Activated CD4-positive, alpha-beta T cell treated with anti-CD3 and anti-CD28 coated beads, Interleukin-2, Interleukin-4, amounts not matched to agents 100 ng/mL and 50 ng/mL, durations not matched to agents 16 hours and 8 hours (primary cell): ENCODE measurements at places on chromosomes 11 and 22.
A peak's percentile ranks its signal among the peaks of the same experiment; 100 is the strongest.

GRCh38 chr11:121483805-121484480, 31.2 kb upstream of the SORL1-AS1 start:
- no peak for DNase-seq

GRCh38 chr22:28143961-28144745, 225.1 kb upstream of the PITPNB start:
- DNase-seq = no peak

- DNase-seq = no peak
Observed at GRCh38 chr11:122170815-122171475, 54.9 kb upstream of the BLID start.

DNA sequence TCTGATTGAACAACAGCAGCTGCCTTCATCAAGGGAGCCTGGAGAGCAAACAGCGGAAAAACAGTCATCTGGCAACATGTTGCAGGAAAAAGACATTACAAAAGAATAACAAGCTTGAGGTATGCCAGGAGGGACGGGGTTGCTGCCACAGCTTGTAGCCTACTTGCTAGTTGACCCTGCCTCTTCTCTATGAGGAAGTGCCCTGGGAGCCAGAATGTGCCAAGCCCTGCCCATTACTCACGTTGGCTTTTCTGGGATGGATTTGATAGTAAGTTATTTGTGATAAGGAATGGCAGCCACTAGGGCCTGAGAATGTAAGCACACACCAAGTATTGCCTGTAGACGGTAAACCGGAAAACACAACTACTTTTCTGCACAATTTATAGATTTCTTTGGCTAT, 113.5 kb upstream of the KIRREL3 start:
- DNase-seq = no peak

DNA sequence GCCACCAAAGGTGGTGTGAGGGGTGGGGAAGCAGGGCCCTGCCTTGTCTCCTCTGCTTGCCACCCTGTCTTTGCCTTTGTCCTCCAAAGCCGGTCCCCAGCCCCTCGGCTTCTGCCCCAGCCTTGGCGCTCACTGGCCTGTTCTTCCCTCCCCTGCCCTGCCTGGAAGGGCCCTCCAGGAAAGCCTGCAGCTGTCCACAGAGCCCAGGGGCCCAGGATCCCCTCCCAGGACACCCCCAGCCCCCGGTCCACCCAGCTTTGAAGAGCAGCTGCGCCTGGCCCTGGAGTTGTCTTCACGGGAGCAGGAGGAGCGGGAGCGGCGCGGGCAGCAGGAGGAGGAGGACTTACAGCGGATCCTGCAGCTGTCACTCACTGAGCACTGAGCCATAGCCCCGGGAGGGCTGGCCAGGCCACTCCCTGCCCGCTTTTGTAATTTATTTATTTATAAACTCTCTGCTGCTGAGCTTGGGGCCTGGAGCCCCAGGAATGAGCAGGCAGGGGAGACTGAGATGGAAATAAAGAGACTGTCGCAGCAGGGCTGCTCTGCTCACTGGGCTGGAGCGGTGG, 1.3 kb upstream of the SSH3 start:
- no peak for DNase-seq

GRCh38 chr11:126637795-126638175, 282.3 kb downstream of the ST3GAL4 start:
- DNase-seq = no peak

- DNase-seq = no peak
Observed at GRCh38 chr11:33881651-33882503, 10.0 kb downstream of the LMO2 start.

GRCh38 chr22:33117821-33118220, 59.6 kb upstream of the SYN3 start:
- DNase-seq = no peak

DNA sequence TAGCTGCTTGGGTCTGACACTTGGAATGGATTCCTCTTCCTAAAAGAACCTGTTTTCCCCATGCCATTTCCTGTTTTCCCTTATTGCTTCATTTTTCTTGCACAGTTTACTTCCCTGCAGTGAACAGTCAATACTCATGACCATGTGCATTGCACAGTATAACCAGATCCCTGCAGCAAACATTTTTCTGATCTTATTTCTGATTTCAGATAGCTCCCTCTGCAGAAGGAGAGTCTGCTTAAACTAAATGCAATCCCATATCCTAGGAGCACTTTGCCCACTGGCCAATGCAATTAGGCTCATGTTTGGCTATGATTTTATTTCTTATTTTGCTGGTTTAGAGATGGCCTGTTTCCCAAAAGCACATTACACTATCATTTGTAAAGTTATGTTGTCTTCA, 96.7 kb upstream of the CD44 start:
- no peak for DNase-seq

- no peak for DNase-seq
Observed at GRCh38 chr11:30360741-30361140, 37.8 kb downstream of the ARL14EP start.

- no peak for DNase-seq
Observed at GRCh38 chr11:71358122-71358728, 90.0 kb downstream of the DHCR7 start.

- DNase-seq = no peak
Observed at GRCh38 chr11:123977731-123978347, at the start of gene OR10S1. TSS of gene OR10S1 (minus strand) at chr11:123977781. CDS start at chr11:123977664, 117 bp downstream.

- peak; percentile 68 for DNase-seq
Observed at GRCh38 chr22:30922151-30922611, 46.4 kb downstream of the MORC2 start.

- no peak for DNase-seq
Observed at GRCh38 chr11:132913886-132914285, 618.4 kb downstream of the OPCML start.

- DNase-seq = no peak
Observed at GRCh38 chr11:71263386-71263785, 11.0 kb upstream of the SHANK2 start.

- no peak for DNase-seq
Observed at GRCh38 chr22:35230417-35230816, 26.9 kb upstream of the HMGXB4 start.

DNA sequence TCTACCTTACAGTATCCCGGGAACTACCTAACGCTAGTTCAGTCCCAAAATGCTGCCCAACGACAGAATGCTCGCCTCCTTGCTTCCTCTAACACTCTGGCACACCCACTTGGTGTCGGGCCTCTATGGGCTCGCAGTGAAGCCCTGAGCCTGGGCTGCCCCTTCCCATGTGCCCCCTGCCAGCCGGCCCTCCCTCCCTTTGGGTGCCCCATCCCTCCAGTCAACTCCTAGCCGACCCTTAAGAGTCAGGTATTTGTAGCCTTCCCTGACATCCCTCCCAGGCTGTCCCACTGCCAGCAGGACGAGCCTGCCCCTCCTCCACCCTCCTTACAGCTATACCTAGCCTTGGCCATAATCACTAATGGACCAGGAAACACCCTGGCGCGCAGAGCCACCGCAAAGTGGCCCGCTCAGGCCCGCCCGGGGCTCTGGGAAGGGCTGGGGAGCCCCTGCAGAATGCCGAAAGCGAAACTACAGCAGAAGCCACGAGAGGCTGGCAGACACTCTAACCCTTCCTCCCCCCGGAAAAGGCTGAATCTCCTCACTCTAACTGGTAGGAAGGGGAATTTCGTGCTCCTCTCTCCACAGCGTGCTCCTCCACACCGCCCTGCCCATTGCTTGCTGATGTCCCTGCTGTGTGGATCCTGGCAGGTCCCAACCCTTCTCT, 8.2 kb downstream of the CBX7 start:
- peak; percentile 64 for DNase-seq

GRCh38 chr11:17906436-17906835, 106.4 kb downstream of the SERGEF start:
- no peak for DNase-seq

- DNase-seq = peak; percentile 77
Observed at GRCh38 chr11:57493507-57494503, 21.7 kb downstream of the SLC43A1 start.

DNA sequence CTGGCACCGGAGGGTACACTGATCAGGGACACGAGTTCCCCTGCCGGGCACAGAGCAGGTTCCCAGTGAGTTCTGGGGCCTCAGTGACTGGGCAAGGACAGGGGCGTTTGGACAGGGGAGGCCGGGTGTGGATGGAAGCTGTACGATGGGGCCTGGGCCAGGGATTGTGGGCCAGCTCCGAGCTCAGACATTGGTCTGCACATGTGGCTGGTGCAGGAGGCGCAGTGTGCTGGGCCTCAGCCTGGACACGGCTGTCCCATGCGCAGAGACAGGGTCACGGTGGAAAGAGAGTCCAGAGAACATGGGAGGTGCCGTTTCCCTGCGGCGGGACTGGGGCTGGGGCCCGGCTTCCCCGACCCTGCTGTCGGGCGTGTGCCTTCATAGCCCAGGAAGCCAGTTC, 60.7 kb downstream of the CDKN1C start:
- DNase-seq = no peak

DNA sequence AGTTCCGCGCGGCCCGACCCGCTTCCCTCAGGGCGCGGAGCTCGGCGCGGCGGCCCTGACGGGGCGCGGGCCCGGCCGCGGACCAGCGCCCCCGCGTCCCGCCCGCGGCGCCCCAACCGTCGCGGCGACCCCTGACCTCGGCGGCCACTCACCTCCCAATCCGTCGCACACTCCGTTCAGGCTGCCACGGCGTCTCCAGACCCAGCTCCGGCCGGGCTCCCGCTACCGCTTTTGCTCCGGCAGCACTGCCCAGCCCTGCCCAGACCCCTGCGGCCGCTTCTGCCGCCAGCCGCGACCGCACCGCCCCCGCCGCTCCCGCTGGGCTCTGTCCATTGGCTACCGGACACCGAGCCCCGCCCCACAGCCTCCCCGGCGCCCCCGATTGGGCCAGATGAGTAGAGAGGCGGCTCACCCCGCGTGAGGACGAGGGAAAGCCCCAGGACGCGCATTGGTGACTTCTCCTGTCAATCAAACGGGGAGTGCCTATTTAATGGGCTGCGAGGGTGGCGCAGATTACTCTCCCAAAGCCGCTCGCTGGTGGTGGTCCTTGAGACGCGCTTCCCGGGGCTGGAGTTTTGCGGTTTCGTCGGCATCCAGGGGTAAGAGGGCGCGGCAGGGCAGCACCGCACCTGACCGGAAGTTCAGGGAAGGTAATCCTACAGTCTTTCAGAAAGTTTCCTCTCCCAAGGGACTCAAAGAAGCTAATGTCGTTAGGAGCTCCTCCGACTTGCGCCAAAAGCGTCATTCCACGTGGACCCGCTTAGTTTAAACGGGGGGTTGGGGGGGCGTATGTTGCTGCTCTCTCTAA, at the start of gene PACSIN2:
PACSIN2 (minus strand) TSS at position 281 of the 808 bp plus-strand sequence. CDS start 103,069 bp downstream, outside the sequence.
- DNase-seq = peak; percentile 99

DNA sequence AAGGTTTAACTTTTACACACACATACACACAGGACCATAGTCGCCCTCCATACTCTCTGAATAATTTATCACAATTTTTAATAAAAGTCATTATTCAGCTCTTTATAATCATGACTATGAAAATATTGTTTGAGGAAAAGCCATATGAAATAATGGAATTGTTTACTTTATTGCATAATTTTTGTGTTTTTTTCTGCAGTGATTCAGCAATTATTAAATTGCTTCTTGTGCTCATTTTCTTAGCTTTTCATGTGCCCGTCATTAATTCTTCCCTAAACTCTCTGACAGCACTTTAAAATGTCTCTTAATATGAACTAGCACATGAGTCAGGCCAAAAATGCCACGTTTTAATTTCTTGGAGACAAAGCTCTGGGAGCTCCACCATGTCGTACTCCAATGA, 77.5 kb upstream of the ALX4 start:
- no peak for DNase-seq

- DNase-seq = no peak
Observed at GRCh38 chr11:34260072-34260575, 97.7 kb downstream of the ABTB2 start.

DNA sequence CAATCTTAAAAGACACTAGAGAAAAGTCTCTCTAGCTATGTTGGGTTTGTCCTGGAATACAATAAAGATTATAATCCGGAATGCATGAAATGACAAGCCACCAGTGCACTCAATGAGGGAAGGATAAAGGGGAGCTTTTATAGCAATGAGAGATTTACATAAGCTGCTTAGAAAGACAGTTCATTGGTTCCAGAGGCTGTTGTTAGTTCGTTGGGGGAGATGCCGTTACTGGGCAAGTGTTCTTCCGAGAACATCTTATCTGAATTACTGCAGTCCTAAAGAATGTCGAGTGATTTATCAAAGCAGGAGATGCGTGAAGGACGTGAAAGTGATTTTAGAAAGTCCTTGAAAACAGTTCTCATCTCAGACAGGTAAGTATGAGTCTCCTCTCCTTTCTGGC, 33.6 kb downstream of the SYN3 start:
- DNase-seq = no peak

DNA sequence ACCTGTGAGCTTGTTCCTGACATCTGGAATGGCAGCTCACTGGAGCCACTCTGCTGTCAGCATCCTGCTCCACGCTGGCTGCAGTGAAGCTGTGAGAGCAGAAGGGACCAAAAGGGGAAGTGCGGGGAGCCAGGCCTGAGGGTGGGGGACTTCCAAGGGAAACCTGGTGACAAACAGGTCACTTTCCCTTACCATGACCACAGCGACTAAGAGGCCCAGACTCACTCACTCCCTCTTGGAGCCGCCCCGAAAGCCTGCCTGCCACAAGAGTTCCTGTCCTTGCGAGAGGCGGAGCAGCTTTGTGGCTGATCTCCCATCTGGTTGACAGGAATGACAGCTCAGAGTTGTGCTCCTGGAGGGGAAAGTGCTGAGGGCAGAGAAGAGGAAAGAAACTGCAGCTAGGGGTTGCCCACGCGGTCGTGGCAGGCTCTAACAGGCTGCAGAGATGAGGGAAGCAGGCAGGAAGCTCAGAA, 183.8 kb upstream of the NTM start:
- no peak for DNase-seq

DNA sequence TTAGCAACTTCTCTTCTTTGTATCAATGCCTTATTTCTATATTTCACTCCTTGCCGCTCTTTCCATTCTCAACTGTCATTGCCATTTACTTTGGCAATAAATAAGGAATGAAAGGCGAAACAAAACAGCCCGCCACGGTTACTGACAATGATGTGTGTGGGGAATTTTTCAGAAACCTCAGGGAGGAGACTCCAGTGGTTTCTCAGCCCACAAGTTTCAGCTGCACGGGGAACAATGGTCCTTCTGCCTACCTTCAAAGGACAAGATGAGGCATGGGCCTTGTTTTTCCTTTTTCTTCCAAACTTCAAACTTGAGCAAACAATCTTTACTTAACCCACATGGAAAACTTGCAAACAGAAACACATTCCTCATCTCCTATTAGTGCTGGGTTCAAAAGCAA, 409.4 kb downstream of the METTL15 start:
- DNase-seq = no peak

- DNase-seq = no peak
Observed at GRCh38 chr11:100827934-100828661, 141.0 kb downstream of the ARHGAP42 start.
